ENCODE measurements at places on chromosomes 2 and 18. TPM values are rescaled to one million over a fixed set of nuclear protein-coding genes. Genes with fewer than 3 reads are reported as not detected.

Gene FLACC1
- total RNA-seq: 1.1 TPM

Gene PDE1A
- total RNA-seq: not detected

Gene RNU2-63P
- total RNA-seq: not detected

Gene CPO
- not detected for total RNA-seq

Gene DYSF
- 1.0 TPM for total RNA-seq

Gene UCN
- 6.6 TPM for total RNA-seq

Gene G6PC2
- not detected for total RNA-seq

Gene EML4
- 21.3 TPM for total RNA-seq

Gene CYTIP
- not detected for total RNA-seq

Gene DPP10
- not detected for total RNA-seq

Gene XPO1
- 131 TPM for total RNA-seq

Gene FEV
- not detected for total RNA-seq

Gene GCA
- total RNA-seq: 3.7 TPM

Gene CELF4
- not detected for total RNA-seq

Gene ATP6V1C2
- total RNA-seq: 0.60 TPM

Gene MERTK
- total RNA-seq: 0.13 TPM

Gene CMPK2
- total RNA-seq: 4.9 TPM

Gene C1GALT1C1L
- total RNA-seq: 1.1 TPM

Gene SERPINB8
- 22.9 TPM for total RNA-seq

Gene GPR148
- total RNA-seq: not detected

Gene NEURL3
- 0.19 TPM for total RNA-seq

Gene TUBA3E
- total RNA-seq: not detected

Gene SDC1
- total RNA-seq: 31.4 TPM

Gene NEU2
- not detected for total RNA-seq

Gene SULT1C2
- 2.5 TPM for total RNA-seq

Gene KIF1A
- 5.6 TPM for total RNA-seq

Gene SLC5A7
- not detected for total RNA-seq

Gene TRIM43
- total RNA-seq: 0.29 TPM

Gene C2orf80
- not detected for total RNA-seq

Gene TMEM163
- total RNA-seq: 0.42 TPM

Gene GPAT2
- total RNA-seq: not detected

Gene PLEK
- total RNA-seq: not detected

Gene LRRC30
- total RNA-seq: not detected

Gene ALPP
- total RNA-seq: 0.26 TPM

Gene CCDC121
- 1.8 TPM for total RNA-seq

Gene CIAO1
- total RNA-seq: 104 TPM

Gene SERPINB13
- total RNA-seq: not detected

Gene TMEM182
- total RNA-seq: 0.98 TPM

Gene C2orf68
- 31.9 TPM for total RNA-seq

Gene HOXD1
- total RNA-seq: 0.08 TPM

Gene KYNU
- total RNA-seq: 48.3 TPM

Gene MYOM1
- 0.08 TPM for total RNA-seq

Gene DHRS9
- total RNA-seq: not detected

Gene ITM2C
- 106 TPM for total RNA-seq

Gene RPL37A
- total RNA-seq: 3,022 TPM

Gene CCDC74A
- total RNA-seq: 5.6 TPM

Gene SOX11
- 9.3 TPM for total RNA-seq

Gene UPP2
- not detected for total RNA-seq

Measured in A375 (cell line).